CD4-positive, alpha-beta memory T cell (primary cell): ENCODE measurements at places on chromosomes 12 and 14. TPM values are rescaled to one million over a fixed set of nuclear protein-coding genes. Genes with fewer than 3 reads are reported as not detected.

GRCh38 chr14:63426838-63427352, 108.2 kb upstream of the GPHB5 start:
- H3K4me3 ChIP-seq: no peak overlapping the region
- H3K27ac ChIP-seq: no peak overlapping the region
- H3K4me1 ChIP-seq: no peaks in the 10 kb centered on the region
- no peaks in the 10 kb centered on the region for H3K27me3 ChIP-seq

- no peak overlapping the region for H3K27ac ChIP-seq
- no peak overlapping the region for H3K4me3 ChIP-seq
- H3K27me3 ChIP-seq: no peaks in the 10 kb centered on the region
- no peaks in the 10 kb centered on the region for H3K36me3 ChIP-seq
These were observed 46.2 kb upstream of the GSC start for GRCh38 chr14:94816113-94816512.

GRCh38 chr12:4905316-4905715, 4.4 kb upstream of the KCNA1 start:
- H3K27ac ChIP-seq: no peak overlapping the region
- H3K27me3 ChIP-seq: peaks cover 21% of the 10 kb centered on the region
- DNase-seq: no peak
- no peak overlapping the region for H3K4me3 ChIP-seq
- H3K36me3 ChIP-seq: no peaks in the 10 kb centered on the region

- no peak overlapping the region for H3K4me3 ChIP-seq
- no peak for DNase-seq
- no peaks in the 10 kb centered on the region for H3K36me3 ChIP-seq
- H3K4me1 ChIP-seq: no peaks in the 10 kb centered on the region
These were observed 608.4 kb downstream of the FSCB start for GRCh38 chr14:43898687-43899086.

DNA sequence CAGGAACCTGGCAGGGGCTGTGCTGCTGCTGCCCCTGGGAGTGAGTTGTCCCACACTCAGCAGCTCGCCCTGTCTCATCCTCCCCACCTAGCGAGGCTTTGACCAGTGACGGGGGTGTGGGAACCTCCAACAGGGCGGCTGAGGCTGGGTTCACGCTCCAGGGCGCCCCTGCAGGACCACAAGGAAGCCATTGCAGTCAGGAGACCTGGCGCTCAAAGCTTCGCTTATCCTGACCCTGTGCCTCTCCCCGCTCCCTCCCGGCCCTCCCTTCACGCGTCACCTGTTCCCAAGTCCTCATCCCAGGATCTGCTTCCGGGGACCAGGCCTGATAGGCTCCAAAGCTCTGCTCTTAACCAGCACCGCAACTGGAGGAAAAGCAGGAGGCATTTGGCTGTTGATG, 272.0 kb upstream of the SFSWAP start:
- H3K4me1 ChIP-seq: no peaks in the 10 kb centered on the region
- no peak overlapping the region for H3K4me3 ChIP-seq
- DNase-seq: no peak
- no peak overlapping the region for H3K27ac ChIP-seq
- no peaks in the 10 kb centered on the region for H3K27me3 ChIP-seq

- no peak for DNase-seq
- H3K36me3 ChIP-seq: no peaks in the 10 kb centered on the region
- no peaks in the 10 kb centered on the region for H3K27me3 ChIP-seq
- H3K4me1 ChIP-seq: peaks cover 9% of the 10 kb centered on the region
- no peak overlapping the region for H3K27ac ChIP-seq
These were observed 67.8 kb downstream of the VWF start for GRCh38 chr12:6056406-6057240.

DNA sequence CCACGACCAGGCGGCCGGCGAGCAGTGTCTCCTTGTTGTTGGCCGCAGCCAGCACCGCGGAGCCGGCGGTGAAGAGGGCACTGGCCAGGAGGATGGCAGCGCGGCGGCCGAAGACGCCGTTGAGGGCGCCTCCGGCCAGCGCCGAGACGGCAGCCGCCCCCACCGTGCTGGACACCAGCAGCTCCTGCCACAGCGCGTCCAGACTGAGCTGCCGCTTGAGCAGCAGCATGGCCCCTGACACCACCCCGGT, 691 bp downstream of the SLC2A13 start:
- DNase-seq: no peak
- peak overlapping the region; percentile 59 for H3K27ac ChIP-seq
- H3K4me1 ChIP-seq: peaks cover 30% of the 10 kb centered on the region
- peak overlapping the region; percentile 25 for H3K4me3 ChIP-seq
- no peaks in the 10 kb centered on the region for H3K36me3 ChIP-seq
- no peaks in the 10 kb centered on the region for H3K27me3 ChIP-seq

- no peaks in the 10 kb centered on the region for H3K27me3 ChIP-seq
These were observed 74.2 kb downstream of the NTS start for GRCh38 chr12:85948340-85948739.

The DPPA3 gene
- not detected for total RNA-seq

The WNT1 gene
- 1.8 TPM for total RNA-seq

The PIANP gene
- 1.3 TPM for total RNA-seq

The HOXC12 gene
- total RNA-seq: not detected

The ARHGEF40 gene
- 0.49 TPM for total RNA-seq

The FRS2 gene
- 22.2 TPM for total RNA-seq

The PTPRO gene
- 6.5 TPM for total RNA-seq
